ENCODE measurements at places on chromosomes 16 and 17. TPM values are rescaled to one million over a fixed set of nuclear protein-coding genes. Genes with fewer than 3 reads are reported as not detected.

GRCh38 chr17:74552037-74552436 is 6.1 kb upstream of the CD300C start:
- no peak for DNase-seq

IGF2BP1 gene
- not detected for total RNA-seq

GRCh38 chr17:83192161-83192788 is 112.9 kb downstream of the METRNL start:
- no peak for DNase-seq

DNA sequence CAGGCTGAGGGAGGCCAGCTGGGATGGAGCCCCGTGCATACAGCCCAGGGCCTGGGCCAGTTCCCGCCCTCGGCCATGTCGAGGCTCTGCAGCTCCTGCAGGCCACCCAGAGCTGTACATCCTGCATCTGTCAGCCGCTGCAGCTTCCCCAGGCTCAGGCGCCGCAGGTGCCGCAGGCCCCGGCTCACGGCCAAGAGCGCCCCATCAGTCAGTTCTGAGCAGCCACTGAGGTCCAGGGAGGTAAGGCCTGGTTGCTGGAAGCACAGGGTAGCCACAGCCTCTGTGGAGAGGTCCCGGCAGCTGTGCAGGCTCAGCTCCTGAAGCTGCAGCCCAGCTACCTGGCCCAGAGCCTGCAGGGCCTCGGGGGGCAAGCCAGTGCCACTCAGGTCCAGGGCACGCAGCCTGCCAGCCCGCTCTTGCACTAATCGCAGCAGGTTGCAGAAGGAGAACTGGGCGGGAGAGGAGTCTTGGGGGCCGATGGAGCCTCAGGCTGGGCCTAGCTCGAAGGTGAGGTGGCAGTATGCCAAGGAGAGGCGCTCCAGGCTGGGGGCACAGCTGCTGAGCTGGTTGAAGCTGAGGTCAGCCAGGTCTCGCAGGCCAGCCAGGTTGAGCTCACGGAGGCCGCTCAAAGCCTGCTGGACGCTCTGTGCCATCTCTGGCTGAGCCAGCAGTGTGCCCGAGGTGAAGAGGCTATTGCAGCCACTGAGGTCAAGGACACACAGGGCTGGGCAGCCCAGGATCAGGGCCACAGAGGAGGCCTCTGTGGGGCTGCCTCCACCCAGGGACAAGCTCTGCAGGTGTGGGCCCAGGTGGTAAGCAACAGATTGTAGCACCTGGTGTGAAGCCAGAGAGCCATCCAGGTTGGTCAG is 11.4 kb downstream of the ELMO3 start:
- no peak for DNase-seq

- DNase-seq, result no peak
Observed at GRCh38 chr17:57445772-57446472, 189.6 kb downstream of the MSI2 start.

All from CD4-positive, alpha-beta T cell (primary cell).